ENCODE measurements at places on chromosomes 4 and X.

DNA sequence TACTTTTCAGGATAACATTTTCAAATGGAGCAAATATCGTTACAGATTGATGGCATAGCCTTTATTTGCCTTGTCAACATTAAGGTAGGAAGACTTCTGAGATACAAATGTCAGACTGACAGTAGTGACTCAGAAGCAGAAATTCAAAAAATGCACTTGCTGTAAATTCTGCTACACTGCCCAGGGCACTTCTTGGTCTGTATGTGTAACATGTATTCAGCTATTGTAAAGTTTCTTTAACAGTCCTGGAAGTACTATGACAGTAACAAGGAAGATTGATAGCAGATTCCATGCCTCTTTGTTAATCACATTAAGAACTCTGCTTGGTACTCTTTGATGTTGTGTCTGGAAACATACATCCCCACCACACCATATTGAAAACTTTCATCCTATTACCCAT, 69.6 kb upstream of the PCDH18 start:
- no peak for DNase-seq

DNA sequence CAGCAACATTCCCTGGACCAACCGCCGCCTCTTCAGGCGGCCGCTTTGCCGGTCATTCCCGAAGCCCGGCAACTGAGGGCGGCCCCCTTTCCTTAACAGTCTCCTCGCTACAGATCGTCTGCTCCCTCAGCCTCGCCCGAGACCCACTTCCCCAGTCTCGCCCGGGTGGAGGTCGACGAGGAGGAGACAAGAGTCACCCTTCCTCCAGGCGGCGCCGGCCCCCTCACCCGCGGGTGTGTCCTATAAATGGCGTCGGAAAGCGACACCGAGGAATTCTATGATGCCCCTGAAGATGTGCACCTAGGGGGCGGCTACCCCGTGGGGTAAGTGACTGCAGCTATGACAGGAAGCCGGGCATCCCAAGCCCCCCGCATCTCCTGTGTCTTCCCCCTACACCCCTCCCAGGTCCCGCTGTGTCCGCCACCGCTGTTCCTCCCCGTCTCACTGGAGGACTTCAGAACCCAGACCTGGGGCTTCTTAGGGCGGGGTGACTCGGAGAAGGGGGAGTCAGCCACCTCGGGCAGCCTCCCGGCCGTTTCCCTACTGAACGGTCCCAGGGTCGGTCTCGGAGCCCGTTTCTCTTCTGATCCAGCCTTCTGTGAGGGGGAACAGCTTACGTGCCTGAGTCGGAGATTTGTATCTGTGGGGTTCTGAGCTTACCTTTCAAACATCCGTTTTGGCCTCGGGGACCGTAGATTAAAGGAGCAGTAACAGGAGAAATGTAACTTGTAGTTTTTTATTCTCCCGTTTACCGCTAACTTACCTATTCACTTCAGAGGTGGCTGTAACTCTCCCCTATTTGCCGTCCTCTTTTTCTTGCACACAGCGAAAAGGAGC, 570 bp downstream of the WDR44 start:
- DNase-seq: peak; percentile 2

GRCh38 chr4:98833384-98833783, 95.5 kb downstream of the EIF4E start:
- no peak for DNase-seq

GRCh38 chrX:15322072-15322471, 6.6 kb upstream of the ASB11 start:
- no peak for DNase-seq

GRCh38 chrX:40021647-40022046, 76.1 kb downstream of the BCOR start:
- no peak for DNase-seq

DNA sequence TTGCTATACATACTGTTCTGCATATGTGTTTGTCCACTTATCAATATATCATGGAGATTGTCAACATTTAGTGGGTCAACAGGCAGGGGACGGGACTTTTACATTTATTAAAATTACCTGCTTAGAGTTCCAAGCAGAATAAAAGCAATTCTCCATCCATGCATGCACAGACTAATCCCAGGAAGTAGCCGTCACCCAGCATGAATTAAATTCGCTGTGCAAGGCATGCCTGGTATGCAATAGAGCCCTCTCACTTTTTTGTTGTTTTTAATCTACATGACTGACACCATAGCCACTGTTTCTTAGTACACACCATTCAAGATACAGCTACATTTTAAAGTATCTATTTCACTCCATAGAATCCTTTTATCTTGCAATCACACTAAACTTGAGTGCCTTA, 108.9 kb downstream of the USP46 start:
- DNase-seq: no peak

GRCh38 chr4:137674066-137674465, 141.8 kb upstream of the PCDH18 start:
- DNase-seq: no peak

- DNase-seq: no peak
Measured at GRCh38 chr4:153025406-153025805, 89.3 kb downstream of the FHDC1 start.

GRCh38 chr4:80452768-80453167, 117.2 kb downstream of the CFAP299 start:
- no peak for DNase-seq

DNA sequence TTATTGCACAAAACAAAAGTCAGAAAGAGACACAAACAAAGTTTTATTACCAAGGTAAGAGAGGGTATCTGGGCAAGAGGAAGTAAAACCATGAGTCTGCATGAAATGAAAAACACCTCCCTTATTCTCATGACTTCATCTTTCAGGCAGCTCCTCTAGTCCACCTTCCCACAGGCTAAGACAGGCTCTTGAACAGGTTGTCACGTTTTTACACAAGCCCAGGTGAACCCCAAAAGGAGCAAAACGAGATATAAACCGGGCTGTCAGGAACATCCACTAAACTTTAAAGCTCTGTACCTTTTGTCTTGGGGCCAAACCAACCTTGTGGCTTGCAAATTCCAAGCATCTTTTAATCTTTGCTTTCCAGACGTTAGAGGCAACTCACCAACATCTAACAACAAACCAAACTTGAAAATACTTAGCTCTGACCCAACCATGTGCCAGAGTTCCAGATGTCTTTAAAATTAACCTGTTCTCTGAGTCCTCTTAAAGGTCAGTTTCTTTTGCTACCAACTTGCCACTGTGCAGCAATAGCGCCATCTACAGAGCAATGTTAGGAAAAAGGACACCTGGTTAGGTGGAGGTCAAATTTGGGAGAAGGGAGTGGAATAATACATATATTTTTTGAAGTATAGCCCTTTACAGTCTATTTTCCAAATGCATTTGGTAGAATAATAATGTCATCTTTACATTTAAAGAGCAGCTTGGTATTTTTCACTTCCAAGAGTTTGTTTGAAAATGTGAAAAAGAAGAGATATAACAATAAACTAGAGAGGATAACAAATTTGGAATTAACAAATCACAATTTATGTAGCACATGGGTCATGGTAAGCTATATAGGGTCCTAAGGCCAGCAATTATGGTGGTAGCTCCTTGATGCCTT, 73.1 kb downstream of the QRFPR start:
- DNase-seq: no peak

DNA sequence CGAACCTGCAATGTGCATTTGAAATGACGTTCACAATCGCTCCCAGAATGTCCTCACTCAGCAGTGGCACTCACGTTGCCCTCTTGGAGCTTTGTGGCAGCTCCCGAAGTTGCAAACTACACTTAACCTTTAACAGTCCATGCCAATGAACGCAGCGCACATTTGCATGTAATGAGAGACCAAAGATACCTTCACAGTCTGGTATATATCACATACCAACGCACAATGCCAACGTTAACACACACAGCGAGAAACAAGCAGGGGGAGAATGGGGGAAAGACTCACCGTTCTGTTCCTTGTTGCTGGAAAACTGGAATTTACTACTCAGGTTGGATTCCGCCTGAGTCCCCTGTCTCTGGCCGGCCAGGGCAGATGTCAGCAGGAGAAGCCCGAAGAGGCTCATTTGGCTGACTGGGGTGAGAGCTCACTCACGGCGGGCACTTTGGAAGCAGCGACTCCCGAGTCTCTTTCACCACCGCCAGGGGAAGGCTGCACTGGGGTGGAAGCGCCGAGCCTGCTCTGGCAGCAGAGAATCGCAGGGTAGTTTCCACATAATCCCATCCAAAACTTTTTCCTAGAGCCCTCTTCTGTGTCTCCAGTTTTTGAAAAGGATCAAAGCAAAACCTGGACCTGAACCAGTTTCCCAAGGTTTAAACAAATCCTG, 966 bp downstream of the PDGFC start:
- DNase-seq: no peak

DNA sequence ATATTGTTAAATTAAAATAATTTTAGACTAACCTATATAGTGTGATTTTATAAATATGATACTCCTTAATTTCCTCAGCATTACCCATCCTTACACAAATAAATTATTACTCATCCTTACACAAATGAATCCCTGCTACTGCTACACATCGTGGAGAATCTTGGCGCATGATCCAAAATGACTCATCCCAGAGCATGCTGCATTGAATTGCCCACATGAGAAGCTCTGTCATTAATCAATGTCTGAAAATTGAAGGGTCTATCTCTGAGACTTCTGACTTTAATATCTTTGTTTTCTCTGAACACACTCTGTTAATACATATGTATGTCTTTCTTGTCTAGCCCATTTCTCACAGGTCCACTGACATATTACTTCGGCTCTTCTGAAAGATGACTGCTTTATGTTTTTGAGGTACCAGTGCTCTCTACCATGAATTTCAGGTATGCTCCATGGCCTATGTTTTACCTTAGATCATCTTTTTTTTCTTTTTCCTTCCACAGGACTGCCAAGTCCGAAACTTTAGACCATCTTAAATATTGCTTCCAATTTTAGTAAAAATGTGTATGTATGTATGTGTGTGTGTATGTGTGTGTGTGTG, 15.7 kb upstream of the DUSP21 start:
- DNase-seq: no peak

DNA sequence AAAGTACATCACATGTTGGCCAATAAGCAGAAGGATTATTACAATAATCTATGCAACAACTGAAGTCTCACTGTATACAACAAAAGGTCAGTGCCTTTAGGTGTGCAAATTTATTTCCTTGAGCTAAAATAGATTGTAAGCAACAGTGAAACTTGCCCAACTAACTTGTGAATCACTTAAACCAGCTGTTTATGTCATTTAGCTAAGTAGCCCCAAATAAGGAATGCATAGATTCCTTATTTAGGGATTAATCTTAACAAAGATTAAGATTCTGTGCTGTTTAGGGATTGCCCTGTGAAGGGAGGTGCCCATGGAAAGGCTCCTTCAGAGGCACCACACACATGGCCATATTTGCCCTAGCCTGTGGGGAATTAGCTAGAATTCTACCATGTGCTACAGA, 168.6 kb downstream of the MAML3 start:
- DNase-seq: no peak

DNA sequence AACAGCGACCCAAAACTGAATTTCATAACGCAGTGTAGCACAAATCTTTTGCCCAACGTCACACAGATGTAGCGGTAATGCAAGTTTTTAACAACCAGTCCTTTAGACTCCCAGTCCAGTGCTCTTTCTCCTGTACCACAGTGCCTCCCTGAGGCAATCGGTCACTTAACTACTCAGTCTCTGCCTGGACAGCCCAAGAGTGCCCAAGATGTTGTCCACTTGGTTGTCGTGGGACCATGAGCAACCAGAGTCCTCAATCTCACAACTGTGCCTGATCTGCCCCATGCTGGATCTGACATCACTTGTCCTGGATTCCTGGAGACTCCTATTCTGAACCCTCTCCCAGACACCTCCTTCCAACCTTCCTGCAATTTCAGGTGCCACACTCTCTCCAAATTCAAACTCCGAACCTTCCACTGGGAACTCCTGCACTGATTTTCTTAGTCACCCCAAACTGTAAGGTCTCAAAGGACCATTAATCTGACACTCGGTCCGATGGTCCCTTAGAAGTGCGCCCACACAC, 702 bp downstream of the MMGT1 start:
- no peak for DNase-seq

DNA sequence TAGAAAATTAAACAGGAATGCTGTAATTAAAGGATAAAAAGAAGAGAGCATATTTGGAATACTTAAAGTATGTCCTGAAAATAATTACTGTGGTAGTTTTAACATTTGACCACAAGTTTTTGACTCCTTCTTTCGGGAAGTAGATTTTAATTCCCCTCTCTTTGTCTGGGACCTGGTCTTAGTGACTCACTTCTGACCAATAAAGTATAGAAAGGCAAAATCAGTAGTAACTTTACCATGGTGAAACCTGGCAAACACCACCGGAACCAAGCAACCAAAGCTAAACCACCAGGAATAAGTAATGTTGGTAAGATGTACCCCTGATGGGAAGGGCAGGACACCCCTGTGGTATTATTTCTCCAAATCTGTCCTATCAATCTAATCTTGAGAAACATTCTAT, 314.8 kb downstream of the PDHA2 start:
- DNase-seq: no peak

DNA sequence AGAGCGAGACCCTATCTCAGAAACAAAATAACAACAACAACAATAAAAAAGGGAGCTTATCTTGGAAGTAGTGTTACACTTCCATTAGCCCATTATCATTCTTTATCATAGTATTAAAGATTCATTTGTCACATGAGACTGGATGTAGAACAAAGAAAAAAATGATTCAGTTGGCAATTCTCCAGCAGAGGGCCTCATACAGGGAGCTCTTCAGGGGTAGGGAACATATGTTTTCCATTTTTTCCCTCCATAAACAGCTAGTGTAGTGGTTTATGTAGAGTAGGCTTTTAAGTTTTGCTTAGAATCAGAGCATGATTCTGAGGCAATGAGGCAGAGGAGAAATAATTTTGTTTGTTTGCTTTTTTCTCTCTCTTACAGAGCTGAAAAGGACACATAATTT, 5.8 kb downstream of the CPE start:
- DNase-seq: no peak

- DNase-seq: no peak
Measured at GRCh38 chrX:140723121-140723715, 13.7 kb downstream of the LINC00632 start.

GRCh38 chrX:109826954-109827708, 94.1 kb upstream of the ACSL4 start:
- DNase-seq: no peak

All from stimulated activated CD8-positive, alpha-beta memory T cell treated with anti-CD3 and anti-CD28 coated beads, Interleukin-4, amount 100 ng/mL, for 4 hours (primary cell).